ENCODE measurements at places on chromosomes 2 and 18.

GRCh38 chr18:51197661-51198424 lies at the start of gene MEX3C:
Gene MEX3C, minus strand, starts transcription at chr18:51197681. Its CDS starts 361 bp downstream, at chr18:51197320.
- peak; percentile 99 for DNase-seq

DNA sequence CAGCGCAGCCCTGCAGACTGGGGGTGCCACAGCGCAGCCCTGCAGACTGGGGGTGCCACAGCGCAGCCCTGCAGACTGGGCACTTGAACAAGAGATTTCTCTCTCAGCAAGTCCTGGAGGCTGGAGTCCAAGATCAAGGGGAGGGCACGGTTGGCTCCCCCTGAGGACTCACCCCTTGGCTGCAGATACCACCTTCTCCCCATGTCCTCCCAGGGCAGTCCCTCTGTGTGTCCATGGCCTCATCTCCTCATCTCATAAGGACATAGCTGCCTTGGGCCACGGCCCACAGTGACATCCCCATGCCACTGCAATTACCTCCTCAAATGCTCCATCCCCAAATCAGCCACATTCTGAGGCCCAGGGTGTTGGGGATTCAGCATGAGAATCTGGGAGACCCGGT lies 98.2 kb downstream of the TPO start:
- DNase-seq, result no peak

DNA sequence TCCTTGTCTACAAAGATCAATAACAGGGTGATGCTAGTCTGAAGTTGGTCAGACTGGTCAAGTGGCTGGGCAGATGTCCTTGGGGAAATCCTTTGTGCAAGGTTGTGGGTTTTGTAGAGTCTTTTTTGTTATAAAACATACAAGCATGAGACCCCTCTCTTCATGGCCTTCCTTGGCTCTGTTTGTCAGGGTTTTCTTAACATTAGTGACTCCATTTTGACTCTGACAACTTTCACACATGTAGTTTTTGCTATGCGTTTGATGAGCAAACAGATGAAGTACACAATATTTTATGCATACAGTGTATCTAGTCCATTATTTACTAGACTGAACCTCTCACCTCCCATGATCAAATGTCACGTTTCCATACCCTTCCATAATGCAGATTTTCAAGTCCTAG lies 151.2 kb upstream of the KLF7 start:
- DNase-seq, result no peak

DNA sequence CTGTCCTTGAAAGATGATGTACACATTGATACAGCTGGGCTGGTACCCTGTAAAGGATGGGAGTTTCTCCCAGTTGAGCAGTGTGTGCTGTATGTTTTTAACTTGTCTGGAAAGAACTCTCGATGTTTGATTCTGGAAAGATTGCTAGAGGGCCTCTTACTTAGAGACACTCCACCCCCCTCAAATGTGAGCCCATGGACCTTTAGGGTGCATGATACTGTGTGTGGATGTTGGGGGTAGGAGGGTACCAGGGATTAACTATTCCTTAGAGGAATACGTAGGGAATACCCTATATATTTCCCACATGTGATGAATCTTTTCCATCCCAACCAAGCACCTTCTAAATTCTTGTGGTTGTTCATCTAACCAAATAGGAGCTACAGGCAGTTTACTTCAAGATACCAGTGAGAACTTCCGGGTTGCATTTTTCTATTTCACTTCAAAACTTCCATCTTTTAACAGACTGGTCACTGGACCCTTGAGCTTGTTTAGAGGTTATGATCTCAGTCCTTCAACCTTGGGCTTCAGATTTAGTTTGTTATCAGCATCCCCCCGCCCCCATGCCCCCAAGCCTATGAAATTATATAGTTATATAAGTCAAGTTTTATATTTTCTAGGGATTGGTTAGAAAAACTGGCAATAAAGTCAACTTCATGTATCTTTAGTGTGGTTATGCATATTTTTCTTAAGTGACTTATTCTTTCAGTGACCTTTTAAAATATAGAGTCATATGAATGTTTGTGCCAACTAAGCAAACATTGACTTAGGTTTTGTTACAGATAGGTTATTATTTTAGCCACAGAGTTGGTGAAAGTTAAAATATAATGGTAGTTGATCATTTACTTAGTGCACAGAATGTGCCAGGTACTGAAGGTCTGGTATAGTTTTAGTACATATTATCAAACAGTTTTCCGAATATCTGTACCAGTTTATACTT lies 18.2 kb downstream of the AFTPH start:
- no peak for DNase-seq

Measured in fibroblast of pulmonary artery (primary cell).